ENCODE measurements at places on chromosomes 7 and 10. TPM values are rescaled to one million over a fixed set of nuclear protein-coding genes. Genes with fewer than 3 reads are reported as not detected.

Gene POM121C
- polyA plus RNA-seq = 7.0 TPM

Gene SNX13
- 11.9 TPM for polyA plus RNA-seq

Gene ADIRF
- 0.65 TPM for polyA plus RNA-seq

Gene KLF14
- polyA plus RNA-seq = not detected

Gene TET1
- polyA plus RNA-seq = 1.9 TPM

Gene AGMO
- polyA plus RNA-seq = not detected

Gene POU6F2
- not detected for polyA plus RNA-seq

Gene ASB10
- polyA plus RNA-seq = not detected

Gene AGBL3
- polyA plus RNA-seq = 0.81 TPM

Gene CCDC172
- polyA plus RNA-seq = not detected

Gene SYCE1
- 0.70 TPM for polyA plus RNA-seq

Gene KIAA1217
- not detected for polyA plus RNA-seq

Gene LRRC61
- polyA plus RNA-seq = 25.8 TPM

Gene NUPR2
- not detected for polyA plus RNA-seq

Gene SFRP5
- polyA plus RNA-seq = not detected

Gene CYP17A1
- not detected for polyA plus RNA-seq

Gene FAM25G
- polyA plus RNA-seq = not detected

Gene GNAT3
- polyA plus RNA-seq = not detected

Gene NXPH1
- polyA plus RNA-seq = not detected

Gene KCND2
- polyA plus RNA-seq = not detected

Gene HMX3
- not detected for polyA plus RNA-seq

Gene RNF32
- 5.4 TPM for polyA plus RNA-seq

Gene CDHR3
- polyA plus RNA-seq = 5.6 TPM
